ENCODE measurements at places on chromosomes 5 and 9.

- DNase-seq, result no peak
Observed at GRCh38 chr5:75167345-75167744, 69.3 kb downstream of the ANKRD31 start.

- DNase-seq, result no peak
Observed at GRCh38 chr9:116674210-116674980, 12.7 kb upstream of the TRIM32 start.

DNA sequence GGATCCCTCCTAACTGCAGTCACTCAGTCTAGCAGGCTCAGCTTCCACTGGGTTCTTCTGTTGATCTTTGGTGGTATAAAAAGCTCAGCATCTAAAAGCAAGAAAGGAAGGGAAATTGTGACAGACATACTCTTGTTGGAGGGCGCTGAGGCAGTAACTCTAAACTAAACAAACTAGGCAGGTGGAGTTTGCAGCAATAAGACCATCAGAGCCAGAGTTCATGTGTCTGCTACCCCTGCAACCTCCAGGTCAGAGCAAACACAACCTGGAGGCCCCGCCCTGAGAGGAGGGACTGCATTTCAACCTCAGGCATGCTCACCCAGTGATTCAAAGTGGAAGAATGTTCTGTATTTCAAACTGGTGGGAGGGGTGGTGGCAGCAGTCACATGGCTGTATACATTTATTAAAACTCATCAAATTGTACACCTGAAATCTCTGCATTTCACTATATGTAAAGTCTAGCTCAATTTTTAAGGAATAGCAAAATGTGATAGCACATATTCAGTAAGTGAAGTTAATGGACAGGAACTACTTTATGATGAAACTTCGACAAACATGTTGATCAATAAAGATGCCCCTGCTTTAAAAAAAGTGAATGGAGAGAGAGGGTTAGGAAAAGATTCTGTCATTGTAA is 7.1 kb downstream of the ACTL7A start:
- DNase-seq, result no peak

- no peak for DNase-seq
Observed at GRCh38 chr5:20020247-20020646, 32.2 kb upstream of the CDH18 start.

- DNase-seq, result no peak
Observed at GRCh38 chr9:72025906-72026305, 34.5 kb downstream of the C9orf57 start.

- DNase-seq, result peak; percentile 97
Observed at GRCh38 chr5:151213803-151214613, 9.9 kb downstream of the CCDC69 start.

DNA sequence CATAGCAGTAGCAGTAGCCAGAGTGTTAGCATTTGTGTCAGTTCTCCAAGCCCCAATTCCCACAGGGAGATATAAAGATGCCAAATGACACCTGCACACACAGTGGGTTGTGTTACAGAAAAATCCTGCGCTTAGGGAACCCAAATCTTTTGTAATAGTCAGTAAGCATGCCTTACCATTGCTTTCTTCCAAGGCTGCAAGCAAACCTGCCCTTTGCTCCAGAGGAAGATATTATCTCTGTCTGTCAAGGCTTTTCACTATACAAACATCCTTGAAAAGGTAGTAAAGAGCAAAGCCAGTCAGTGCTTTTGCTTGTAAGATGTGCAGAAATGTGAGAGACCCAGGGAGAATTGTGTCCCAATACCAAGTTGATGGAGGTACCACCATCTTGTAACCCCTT is 2.9 kb downstream of the ANKDD1B start:
- no peak for DNase-seq

- no peak for DNase-seq
Observed at GRCh38 chr5:77151501-77151900, 59.0 kb upstream of the PDE8B start.

DNA sequence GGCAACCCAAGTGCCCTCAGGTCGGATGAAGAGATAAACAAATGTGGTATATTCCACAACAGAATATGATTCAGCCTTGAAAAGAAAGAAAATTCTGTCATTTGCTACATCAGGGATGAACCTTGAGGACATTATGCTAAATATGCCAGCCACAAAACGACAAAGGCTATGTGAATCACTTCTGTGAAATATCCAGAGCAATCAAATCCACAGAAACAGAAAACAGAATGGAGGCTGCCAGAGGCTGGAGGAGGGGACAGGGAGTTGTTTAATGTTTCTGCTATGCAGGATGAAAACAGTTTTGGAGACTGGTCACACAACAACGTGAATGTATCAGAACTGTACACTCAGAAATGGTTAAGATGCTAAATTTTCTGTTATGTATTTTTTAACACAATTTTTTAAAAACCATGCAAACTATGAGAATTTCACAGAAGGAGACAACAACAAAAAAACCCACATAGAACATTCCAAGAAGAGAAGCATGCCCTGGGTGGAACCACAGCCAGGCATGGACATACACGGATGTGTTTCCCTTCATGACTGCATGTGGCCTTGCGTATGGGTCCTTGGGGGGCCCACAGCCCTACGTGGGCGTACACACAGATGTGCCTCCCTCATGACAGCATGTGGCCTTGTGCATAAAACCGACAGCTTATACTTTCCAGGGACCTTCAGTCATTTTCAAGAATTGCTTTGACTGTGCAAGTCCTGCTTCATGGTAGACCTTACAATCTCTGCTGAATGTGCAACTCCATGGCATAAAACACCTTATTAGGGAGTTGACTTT is 146.7 kb downstream of the ROR2 start:
- DNase-seq, result no peak

GRCh38 chr9:107905308-107906020 is 415.9 kb upstream of the KLF4 start:
- DNase-seq, result no peak

DNA sequence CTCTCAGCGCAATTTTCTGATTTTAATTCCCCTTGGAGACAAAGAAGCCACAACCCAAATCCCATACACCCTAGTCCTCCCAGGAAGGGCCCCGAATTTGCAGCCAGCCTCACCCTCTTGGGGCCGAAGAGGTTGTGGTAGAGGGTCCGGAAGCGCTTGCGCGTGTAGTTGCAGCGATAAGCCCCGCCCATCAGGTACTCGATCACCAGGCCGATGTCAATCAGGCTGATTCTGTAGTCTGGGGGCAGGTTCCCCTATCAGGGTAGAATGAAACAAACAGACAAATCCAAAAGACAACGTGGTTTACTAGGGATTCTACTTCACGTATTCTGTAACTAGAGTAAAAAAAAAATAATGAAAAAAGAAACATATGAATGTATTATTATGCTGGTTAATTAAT is 210.6 kb upstream of the KLF9 start:
- DNase-seq, result no peak

DNA sequence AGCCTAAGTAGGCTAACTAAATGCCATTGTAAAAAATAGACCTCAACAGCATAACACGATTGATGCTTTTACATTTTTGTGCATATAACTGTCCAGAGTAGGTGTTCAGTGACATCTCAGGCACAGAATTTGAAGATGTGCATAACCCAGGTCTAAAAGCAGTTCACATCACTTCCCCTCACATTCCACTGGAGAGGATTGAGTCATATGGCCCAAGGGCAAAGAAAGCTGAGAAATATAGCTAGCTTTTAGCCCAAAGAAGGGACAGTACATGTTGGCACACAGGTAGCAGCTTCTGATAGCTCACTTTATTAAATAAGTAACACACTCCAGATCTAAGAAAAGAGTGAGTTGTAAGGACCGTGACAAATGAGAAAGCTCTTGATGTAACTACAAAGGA is 2259.5 kb upstream of the WWC1 start:
- no peak for DNase-seq

- DNase-seq, result no peak
Observed at GRCh38 chr5:179345433-179346321, at the start of gene ADAMTS2. Gene ADAMTS2, minus strand, starts transcription at chr5:179345461. Its CDS starts 133 bp downstream, at chr5:179345328.

GRCh38 chr9:78386773-78387172 is 89.8 kb downstream of the PSAT1 start:
- no peak for DNase-seq

- DNase-seq, result peak; percentile 9
Observed at GRCh38 chr9:83296123-83296522, 233.2 kb upstream of the RASEF start.

GRCh38 chr5:95892784-95893354 is 68.8 kb downstream of the ELL2 start:
- peak; percentile 14 for DNase-seq

- DNase-seq, result no peak
Observed at GRCh38 chr5:123855609-123856008, 343.6 kb downstream of the CSNK1G3 start.

DNA sequence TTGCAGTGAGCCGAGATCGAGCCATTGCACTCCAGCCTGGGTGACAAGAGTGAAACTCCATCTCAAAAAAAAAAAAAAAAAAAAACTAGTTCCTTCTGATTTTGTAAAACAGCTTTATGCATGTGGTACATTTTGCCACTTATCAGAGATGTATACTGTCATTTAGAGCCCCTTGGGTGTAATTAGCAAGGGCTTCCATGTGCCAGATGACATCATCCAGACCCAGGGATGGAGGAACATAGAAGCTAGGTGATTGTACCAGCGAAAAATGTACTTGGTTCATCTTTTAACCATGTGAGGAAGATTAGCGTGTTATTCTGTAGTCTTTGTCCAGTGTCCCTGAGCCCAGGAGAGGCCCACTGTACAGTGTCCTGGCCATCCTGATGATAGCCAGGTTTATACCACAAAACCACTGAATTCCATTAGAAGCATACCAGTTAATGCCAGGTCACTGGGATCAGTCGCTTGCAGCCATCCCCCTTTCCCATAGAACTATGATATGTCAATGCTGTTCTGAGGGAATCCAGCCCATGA is 239.3 kb upstream of the SGCD start:
- DNase-seq, result no peak

- no peak for DNase-seq
Observed at GRCh38 chr5:156621719-156622118, 228.4 kb upstream of the PPP1R2B start.

GRCh38 chr5:170342153-170342725 is 44.7 kb upstream of the LCP2 start:
- DNase-seq, result no peak

GRCh38 chr9:9389904-9390303 is 1222.9 kb downstream of the PTPRD start:
- no peak for DNase-seq

Data from OCI-LY7 (cell line).